Cerebellar nuclear complex (tissue), 1 donor: ENCODE measurements at places on chromosomes 12 and 14.

DNA sequence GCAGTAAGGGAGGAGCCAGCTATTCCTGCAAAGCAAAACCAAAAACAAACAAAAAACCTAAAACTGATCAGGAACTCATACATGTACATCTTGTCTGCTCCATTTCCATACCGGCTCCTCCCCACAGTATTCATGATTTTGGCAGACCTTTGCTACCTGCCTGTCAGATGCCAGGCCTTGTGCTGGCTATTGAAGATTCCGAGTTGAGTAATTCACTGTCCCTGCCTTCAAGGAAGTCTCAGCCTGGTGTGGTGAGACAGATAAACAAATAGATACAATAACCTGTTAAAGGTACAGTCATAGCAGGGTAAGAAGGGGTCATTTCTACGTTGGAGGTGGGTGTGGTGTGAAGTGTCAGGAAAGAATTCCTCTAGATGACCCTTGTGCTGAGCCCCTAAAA is 42.7 kb downstream of the SUSD6 start:
- no peak for DNase-seq

DNA sequence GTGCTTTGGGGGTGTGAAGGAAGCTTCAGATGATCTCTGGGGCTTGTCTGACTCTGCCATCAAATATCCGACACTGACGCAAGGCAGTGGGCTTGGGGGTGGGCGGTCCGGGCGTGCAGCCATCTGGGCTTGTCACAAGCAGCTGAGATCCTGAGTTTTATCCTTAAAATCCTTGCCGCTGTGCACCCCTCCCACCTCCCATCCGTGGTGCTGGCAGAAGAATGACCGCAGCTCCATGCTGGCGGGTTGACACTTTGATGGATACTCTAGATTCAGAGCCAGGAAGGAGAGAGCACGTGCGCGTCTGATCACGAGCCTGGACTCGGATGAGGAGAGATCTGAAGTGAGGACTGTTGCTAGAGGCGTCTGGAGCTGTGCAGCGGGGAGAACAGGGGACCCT is 3.0 kb downstream of the ZFYVE21 start:
- DNase-seq = no peak

DNA sequence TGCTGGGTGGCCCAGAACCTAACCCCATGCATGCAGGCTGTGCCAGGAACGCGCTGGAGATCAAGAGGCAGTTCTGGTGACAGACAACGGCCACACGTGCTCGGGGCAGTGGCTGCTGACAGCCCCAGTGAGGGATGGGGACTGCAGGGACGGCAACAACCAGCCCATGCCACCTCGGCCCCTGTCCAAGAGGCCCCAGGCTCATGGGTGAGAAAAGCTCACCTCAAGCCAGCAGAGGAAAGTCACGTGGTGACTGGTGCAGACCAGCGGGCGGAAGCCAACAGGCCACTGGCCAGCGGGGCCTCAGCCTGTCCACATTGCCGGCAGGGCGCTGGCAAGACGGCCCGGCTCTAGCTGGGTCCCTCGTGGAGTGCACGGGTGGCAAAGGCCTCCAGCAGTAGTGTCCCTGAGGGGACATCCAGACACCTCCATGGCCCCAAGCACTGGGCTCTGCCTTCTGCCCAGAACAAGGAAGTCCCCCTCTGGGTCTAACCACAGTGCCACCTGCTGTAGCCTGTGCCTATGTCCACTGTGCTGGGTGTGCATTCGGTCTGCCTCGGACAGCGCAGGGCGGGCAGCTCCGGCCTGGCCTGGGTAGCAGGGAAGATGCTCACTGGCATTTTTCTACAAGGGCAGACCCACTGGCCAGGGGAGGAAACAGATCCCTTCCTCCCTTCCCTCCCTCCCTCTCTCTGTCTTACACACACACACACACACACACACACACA is 134.1 kb downstream of the NCOR2 start:
- DNase-seq = no peak

DNA sequence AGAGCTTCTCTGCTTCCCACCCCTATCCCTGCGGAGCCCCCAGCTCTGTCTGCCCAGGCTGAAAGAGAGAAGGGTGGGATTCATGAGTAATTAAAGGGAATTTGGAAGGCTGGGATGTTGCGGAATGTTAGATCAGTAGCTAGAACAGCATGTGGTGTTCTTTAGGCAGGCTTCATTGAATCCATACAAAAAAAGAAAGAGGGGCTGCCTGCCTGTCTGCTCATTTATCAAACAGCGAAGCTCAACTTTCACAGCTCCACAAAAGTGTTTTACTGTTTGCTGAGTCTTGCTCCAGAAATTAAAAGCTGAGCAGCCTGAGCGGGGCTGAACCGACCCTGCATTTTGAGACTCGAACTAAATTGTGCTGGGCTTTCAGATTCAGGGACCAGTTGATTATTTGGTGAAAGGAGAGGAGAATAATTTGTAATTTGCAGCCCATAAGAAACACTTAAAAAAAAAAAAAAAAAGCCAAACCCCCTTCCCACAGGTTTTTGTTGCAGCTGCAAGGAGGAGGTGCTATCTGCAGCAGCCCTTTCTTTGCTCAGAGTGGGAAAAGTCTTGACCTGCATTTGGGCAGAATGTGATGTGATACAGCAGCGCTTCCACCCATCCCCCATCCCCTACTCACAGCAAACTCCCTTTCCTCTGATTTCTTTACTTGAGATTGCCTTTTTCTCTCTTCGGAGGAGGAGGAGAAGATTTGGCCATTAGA is 89.7 kb downstream of the RFX4 start:
- no peak for DNase-seq
